Stimulated activated CD4-positive, alpha-beta T cell treated with anti-CD3 and anti-CD28 coated beads, Interleukin-1b, Interleukin-23, amount 100 ng/mL, for 4 hours (primary cell): ENCODE measurements at places on chromosomes 6 and 20.

DNA sequence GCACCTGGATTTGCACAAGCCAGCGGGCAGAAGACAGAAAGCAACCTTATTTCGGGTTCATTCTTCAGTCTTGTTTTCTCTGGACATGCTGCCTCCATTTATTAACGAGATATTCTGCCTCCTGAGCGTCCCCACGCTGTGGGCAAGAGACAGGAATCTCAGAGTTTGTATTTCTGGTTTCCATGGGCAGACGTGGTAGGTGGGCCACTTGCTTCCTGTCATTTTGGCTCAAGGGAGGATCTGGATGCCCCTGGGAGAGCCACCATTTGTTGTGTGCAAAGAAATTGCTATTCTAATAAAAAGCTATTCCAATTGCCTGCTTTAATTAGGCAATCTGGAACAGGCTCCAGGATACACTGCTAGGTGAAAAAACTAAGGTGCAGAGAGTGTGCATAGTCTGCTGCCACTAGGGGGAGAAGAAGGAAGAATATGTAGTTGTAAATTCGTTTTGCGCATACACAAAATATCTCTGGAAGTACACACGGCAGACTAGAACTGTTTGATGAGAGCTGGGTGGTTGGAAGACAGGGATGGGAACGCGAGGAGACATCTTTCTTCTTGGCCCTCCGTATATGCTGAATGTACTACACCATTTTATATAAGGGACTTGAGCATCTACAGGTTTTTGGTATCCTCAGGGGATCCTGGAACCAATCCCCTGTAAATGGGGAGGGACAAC, 30.1 kb upstream of the SLC16A10 start:
- no peak for DNase-seq

DNA sequence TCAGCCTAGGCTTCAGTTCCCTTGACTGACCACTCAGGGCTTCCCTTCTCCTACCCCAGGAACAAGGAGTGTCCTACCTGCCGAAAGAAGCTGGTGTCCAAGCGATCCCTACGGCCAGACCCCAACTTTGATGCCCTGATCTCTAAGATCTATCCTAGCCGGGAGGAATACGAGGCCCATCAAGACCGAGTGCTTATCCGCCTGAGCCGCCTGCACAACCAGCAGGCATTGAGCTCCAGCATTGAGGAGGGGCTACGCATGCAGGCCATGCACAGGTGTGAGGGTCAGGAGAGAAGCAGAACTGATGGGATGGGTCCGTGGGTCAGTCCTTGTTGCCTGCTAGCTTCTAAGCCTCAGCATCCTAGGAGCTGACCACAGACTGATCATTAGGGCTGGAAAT, 1.6 kb downstream of the RING1 start:
- DNase-seq = no peak

DNA sequence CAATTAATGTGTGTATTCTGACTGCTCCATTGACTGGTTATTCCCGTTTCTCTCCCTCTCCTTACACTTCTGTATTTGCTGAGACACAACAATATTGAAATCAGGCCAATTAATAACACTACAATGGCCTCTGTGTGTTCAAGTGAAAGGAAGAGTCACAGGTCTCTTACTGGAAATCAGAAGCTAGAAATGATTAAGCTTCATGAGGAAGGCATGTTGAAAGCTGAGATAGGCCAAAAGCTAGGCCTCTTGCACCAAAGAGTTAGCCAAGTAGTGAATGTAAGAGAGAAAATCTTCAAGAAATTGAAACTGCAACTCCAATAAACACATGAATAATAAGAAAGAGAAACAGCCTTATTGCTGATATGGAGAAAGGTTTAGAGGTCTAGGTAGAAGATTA, 489.5 kb upstream of the CITED2 start:
- DNase-seq = no peak

DNA sequence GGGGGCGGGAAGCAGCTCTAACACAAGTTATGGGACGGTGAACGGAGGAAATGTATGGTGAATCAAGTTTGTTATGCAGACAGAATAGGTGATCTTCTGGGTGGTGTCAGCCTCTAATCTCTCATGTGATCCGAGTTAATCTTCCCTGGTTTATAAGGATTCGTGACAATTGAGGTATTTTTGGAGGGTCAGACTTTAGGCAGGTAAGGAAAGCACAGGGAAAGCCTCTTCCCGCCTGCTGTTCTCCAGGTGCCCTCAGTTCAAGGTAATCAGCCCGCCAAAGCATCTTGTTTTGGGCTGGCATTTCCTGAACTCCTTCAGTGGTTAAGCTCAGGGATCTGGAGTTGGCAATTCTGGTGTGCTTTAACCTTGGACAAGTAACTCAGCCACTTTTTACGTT, 1.2 kb downstream of the CSTF1 start:
- DNase-seq = no peak

- no peak for DNase-seq
Measured at GRCh38 chr20:39358052-39358451, 395.9 kb downstream of the DHX35 start.
